Activated CD4-positive, alpha-beta T cell treated with anti-CD3 and anti-CD28 coated beads for 36 hours (primary cell): ENCODE measurements at places on chromosomes 11 and 22.
A peak's percentile ranks its signal among the peaks of the same experiment; 100 is the strongest.

GRCh38 chr11:45320371-45320770 is 34.2 kb upstream of the SYT13 start:
- DNase-seq, result no peak

DNA sequence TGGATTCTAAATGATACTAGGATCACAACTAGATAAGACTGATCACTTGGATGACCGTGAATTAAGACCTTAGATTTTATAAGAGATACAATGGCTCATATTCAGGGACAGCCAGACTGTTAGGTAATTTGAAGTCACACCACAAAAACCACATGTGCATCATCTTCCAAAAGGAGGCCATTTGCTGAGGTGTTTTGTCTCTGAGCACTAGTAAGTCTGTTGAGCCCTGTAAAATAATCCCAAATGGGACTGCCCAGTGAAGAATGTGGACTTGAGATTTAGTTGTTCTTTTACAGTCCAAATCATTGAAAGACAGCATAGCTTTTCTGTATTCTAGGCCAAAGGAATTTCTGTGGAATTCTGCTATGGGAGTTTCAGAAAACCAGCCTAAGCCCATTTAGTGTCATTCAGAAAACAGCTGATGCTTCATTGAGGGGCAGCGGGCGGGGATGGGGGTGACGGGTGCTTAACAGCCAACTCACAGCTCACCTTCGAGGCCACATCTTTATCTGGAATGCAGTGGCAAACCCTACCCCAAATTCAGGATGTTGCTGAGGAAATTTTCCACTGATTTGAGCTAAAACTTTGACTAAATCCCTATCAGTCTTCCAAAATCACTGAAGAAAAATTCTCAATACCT is 80.1 kb upstream of the BIRC3 start:
- DNase-seq, result no peak

GRCh38 chr22:28889478-28890024 is 6.2 kb downstream of the ZNRF3 start:
- DNase-seq, result no peak

DNA sequence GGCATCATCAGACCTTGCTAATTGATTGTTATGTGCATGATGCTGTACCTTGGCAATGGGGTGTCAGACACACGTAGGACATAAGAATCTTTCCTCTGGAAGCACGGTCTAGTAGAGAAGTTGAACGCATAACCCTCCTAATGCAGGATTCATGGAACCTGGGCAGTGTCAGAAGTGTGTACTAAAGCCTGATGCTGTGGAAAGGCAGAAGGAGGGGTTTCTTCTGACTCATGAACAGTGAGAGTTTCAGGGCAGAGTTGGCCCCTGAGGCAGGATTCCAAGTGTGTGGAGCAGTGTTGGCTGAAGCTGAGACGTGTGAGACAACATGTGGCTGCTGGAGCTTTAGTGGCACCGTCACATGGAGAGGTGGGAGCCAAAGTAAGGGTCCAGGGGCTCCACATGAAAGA is 3.5 kb downstream of the PANX1 start:
- DNase-seq, result no peak

DNA sequence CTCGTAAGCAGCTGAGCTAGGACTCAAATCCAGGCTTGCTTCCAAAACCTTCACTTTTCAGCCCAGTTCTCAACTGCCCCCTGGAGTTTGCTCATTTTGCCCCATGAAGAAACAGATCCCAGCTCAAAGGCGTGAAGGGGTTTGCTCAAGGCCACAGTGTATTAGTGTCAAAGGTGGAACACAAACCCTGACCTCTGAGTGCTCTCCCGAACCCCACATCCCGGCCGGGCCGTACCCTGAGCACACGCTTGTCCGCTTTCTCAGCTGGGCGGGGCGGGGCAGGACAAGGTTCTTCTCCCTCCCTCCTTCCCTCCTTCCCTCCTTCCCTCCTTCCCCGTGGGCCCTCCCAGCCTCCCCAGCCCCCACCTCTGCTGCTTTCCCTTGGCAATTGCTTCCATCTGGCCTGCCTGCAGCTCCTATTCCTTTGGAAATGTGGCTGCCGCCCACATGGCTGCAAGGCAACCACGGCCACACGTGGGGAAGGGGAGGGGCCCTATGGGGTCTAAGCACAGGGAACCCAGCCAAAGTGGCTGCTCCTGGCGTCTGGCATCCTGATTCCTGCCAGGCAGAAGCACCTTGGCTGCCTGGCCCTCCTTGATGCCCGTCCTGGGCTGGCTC is 4.1 kb downstream of the ST3GAL4 start:
- no peak for DNase-seq

- DNase-seq, result no peak
Measured at GRCh38 chr11:28132548-28132947, 24.4 kb downstream of the METTL15 start.

DNA sequence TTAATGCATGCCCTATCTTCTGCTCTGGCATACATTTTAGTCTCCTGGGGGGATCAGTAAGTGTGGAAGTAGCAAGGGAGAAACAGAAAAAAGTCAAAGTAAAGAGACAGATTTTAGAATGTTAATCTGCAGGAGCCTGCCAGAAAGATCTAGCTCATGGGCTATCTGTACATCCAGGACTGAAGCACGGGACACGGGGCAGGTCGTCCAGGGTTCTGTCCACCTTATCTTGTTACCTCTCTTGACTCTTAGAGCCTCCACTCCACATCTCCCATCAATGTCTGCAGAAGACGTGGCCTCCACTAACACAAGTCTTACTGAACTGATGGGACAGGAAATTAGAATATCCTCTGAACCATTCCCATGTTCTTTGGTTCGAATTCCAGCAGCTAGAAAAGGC is 1.7 kb upstream of the SLC43A3 start:
- DNase-seq, result no peak

DNA sequence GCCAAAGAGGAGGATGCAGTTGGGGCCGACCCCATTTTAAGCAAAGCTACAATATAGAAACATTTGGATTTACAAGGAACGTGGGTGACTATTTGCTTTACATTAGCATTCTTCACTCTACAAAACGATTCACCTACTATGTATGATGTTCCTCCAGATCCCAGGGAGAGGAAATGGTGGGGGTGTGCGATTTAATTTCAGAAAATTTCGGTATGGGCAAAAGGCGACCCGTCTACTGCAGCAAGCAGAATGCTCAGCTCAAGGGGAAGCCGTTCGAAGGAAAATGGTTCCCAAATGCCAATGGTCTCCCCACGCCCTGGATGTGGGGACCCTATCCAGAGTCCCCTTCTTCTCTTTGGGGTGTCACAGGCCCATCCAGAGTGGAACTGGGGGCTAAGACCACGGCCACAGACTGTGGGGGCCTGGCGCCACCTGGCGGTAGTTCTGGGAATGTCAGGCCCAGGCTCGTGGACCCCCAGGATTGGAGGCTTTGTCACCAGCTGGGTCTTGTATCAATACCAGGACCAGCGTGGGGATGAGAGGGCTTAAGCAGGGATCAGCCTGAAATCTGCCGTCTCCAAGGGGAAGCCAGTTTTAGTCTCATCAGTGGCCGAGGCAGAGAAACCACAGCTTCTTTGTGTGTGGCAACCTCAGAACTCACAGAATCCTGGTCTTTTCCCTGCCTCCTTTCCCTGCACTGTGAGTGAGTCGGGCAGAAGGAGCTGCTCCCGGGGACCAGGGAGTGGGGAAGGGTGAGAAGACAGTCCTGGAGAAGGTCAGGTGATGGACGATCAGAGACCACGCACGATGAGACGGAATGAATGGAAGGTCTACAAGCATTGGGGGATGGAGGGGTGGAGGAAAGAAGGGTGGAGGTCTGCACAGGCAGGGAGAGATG is 8.4 kb downstream of the LRRC10B start:
- DNase-seq, result peak; percentile 72

DNA sequence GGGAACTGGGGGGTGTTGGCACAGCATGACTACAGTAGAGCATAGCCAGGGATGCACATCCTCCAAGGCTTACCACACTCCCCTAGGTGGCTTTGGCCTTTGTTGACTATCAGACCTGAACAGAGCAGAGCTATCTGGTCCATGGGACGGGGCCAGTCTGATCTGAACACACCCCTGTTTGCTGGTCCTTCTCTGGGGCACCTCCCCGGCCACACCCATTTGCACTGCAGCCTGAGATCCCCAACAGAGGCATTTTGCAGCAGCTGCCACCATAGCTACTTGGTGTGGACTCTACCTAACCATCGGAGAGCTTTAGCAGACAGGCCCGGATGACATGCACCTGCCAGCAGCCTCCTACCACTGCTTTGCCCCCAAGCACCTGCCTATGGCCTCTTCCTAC is 75.8 kb upstream of the NOX4 start:
- DNase-seq, result no peak

- DNase-seq, result no peak
Measured at GRCh38 chr11:77071671-77072605, 5.2 kb downstream of the CAPN5 start.

DNA sequence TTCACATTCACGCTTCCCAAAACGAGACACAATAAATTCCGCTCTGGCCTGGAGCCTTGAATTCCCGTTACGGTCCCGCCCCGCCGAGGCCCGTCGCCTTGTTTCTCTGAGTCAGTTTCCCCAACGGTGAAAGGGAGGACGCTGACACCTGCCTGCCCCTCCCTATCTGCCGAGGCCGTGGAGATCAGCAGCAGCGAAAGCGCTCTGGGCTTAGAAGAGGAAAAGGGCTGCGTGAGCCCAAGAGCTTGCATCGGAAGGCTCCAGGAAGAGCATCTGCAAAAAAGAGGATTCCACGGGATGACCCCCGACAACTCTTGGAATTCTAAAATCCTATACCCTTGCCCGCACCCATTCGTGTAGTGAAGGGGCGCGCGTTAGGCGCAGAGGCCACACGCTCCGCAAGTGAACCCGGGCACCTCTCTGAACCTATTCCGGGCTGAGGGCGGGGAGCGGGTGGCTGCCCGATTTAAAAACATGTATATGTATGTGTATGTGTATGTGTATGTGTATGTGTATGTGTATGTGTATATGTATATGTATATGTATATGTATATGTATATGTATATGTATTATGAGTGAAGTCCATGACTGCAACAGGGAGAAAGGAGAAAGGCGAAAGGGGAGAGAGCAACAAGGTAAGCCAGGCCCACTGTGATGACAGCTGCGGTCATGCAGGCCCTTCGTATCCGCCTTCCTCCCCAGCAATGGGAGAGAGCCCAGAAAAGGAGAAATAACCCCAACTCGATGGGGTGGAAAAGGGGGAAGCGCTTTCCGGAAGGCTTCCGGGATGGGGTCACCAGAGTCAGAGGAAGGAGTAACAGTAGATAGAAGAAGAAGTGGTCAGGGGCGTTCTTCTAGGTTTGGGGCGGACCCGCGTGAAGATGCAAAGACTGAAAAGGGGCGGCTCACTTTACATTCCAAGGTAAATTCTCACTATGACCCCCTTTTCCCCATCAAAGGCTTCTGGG is 948 bp upstream of the MRTFA start:
- DNase-seq, result peak; percentile 85

GRCh38 chr11:68454767-68455166 is 5.8 kb upstream of the PPP6R3 start:
- DNase-seq, result no peak

DNA sequence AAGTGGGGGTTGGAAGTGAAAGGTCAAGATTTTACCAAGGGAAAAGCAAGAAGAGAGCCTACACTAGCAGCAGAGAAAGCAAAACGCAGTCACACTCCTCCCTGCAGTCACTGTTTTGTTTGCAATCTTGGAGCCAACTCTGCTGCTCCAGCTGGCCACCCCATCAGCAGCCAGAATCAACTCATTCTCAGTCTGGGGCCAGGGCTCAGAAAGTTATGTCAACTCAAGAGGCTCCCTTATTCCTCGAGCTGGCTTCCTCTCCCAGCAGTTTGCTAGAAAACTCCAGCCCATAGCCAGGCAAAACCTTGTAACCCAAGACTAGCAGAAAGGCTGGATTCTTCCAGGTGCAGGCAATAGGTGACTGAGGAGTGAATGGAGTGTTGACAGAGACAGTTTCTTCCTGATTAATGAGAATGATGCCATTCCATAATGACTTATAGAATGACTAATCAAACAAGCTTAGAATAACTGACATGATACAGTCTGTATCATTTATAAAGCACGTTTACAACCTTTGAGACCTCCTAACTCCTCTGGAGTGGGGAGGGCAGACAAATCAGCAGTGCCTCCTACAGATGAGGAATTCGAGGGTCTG is 53.4 kb downstream of the P4HA3 start:
- no peak for DNase-seq

DNA sequence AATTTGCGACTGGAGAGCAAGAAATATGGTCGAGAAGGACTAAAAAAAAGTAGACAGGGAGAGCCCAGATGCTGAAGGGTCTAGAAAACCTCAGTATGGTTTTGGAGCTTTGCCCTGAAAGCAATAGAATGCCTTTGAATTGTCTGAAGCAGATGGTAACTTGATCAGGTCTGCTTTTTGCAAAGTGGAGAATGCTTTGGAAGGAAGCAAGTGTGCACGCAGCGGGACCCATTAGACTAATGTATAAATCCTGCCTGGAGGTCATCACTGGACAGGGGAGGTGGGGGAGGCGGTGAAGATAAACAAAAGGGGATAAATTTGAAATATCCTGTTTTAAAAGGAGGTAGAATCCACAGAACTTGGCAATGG is 757 bp upstream of the HINFP start:
- DNase-seq, result no peak

DNA sequence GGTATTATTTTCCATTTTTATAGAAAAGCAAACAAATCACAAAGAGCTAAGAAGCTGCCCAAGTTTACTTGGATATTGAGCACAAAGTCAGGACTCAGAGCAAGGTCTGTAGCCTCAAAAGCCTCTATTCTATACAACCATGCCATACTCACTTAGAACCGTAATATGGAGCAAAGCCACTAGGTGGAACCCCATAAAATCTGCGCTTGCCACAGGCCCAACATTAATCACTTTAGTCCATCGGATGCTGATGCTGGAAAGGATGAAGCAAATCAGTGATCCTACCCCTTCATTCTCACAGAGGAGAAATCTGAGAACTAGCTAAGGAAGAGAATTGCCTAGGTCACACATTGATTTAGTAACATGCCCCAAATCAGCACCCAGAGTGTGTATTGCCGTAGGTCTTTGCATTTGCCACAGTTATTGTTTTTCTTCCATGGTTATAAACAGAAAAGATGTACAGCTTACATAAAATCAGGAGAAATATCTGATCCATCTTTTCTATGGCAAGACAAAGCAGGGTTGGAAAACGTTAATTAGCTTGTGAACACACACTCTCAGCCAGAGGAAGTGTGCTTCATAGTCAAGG is 56.7 kb upstream of the RAB38 start:
- peak; percentile 32 for DNase-seq

GRCh38 chr11:117563556-117563955 is 233.5 kb downstream of the DSCAML1 start:
- no peak for DNase-seq
